CD4-positive, alpha-beta T cell treated with Interleukin-1 beta for 1 hour (primary cell): ENCODE measurements at places on chromosomes 4 and X.

GRCh38 chr4:108533245-108533844, 87.0 kb upstream of the RPL34 start:
- DNase-seq: no peak

DNA sequence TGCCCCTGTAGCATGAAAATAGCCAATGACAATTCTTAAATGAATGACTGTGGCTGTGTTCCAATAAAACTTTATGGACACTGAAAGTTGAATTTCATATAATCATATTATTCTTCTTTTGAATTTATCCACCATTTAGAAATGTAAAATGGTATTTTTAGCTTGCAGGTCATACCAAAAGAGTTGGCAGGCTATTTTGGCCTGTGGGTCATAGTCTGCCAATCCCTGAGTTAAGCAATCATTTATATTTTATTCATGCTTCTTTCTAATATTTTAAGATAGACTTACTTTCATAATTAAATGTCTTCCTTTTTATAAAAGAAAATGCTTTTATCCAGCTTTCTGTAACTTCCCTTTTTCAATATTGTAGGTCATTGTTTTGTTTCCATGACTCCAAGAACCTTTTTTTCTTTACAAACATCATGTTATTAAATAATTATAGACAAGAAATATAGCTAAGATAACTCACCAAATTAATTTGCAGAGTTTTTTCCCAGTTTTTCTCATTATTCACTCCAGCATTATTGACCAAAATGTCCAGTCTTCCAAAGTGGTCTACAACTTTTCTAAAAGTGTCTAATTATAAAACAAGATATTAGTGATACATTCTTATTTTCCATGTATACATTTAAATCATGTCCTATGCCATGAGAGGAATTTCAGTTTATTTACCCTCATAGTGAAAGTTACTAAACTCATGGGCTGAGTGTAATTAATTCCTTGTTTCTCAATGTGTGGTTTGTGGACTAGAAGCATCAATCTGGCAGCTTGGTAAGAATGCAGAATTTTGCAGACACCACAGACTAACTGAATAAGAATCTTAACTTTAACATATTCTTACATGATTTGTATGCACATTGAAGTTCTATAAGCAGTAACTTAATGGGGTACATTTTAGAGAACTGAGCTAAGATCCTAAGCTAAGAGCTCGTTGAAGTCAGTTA, 4.5 kb downstream of the HPGD start:
- no peak for DNase-seq

- DNase-seq: peak; percentile 18
Measured at GRCh38 chrX:18354369-18355223, at the start of gene SCML2. Gene SCML2, minus strand, starts transcription at chrX:18354688. Its CDS starts 20,617 bp downstream, at chrX:18334071.

DNA sequence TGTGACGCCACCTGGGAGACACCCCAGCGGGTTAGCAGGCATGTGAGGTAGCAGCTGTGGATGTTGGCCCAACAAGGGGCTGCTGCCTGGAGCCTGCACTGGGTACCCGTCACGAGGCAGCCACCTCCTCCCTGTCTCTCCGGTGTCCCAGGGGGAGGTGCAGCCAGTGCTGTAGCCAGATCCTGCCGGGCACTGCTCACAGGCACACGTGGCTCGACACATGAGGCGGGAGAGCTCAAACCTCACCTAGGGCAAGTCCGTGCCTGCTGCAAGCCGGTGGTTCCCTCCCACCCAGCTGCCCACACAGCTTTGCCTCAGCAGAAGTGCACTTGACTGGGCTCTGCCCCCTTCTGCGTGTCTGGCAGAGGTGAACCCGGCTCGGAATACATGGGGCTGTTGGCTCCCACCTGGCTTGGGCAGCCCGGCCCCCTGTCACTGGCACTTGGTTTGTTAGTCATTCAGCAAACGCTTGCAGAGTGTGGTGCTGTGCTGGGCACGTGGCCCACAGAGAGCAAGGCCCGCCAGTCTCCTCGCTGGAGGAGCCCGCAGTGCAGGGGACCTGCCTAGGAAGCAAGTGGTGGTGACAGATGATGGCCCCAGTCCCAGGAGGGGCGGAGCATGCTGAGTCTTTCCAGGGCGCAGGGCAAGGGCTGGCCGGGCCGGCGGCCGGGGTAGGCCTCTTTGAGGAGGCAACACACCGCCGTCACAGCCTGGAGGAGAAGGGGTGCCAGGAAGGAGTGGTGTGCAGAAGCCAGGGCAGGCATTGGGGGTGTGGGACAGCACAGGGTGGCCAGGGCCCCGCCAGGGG, 10.1 kb upstream of the SH3TC1 start:
- no peak for DNase-seq

GRCh38 chrX:153379971-153380581, 21.1 kb downstream of the PNMA6E start:
- DNase-seq: no peak
